Activated CD4-positive, alpha-beta T cell treated with anti-CD3 and anti-CD28 coated beads, Interleukin-2, amount 50 U/mL, for 4 hours (primary cell): ENCODE measurements at places on chromosomes 7 and 10.
A peak's percentile ranks its signal among the peaks of the same experiment; 100 is the strongest.

GRCh38 chr10:89526358-89526757, 9.0 kb downstream of the SLC16A12 start:
- DNase-seq: no peak

- no peak for DNase-seq
Measured at GRCh38 chr7:26440233-26441001, 148.8 kb downstream of the SNX10 start.

GRCh38 chr7:141439776-141440175, 111.4 kb upstream of the AGK start:
- DNase-seq: no peak

DNA sequence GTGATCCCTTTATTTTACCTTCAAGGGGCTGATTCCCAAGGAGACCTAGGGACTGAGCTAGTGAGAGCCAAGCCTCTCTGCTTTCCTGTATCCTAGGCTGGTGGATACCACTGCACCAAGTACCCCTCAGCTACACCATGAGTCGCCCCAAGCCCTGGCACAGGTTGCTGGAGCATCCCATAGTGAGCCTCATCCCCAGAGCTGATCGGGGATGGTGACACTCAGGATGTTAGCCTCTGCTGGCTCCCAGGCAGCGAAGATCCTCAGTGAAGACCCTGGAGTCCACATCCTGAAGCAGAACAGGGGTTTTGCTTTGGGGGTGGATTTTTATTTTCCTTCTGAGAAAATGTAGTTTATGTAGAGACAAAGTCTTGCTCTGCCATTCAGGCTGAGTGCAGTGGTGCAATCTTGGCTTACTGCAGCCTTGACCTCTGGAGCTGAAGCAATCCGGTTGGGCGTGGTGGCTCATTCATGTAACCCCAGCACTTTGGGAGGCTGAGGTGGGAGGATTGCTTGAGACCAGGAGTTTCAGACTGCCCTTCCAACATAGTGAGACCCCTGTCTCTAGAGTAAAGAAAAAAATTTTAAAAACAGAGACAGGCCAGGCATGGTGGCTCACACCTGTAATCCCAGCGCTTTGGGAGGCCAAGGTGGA, 12.5 kb upstream of the ZNF212 start:
- DNase-seq: no peak

- no peak for DNase-seq
Measured at GRCh38 chr10:43849551-43849950, 200.9 kb upstream of the ZNF32 start.

GRCh38 chr10:76902949-76903348, 734.7 kb downstream of the KCNMA1 start:
- no peak for DNase-seq

- DNase-seq: no peak
Measured at GRCh38 chr10:46995234-46995633, 84.0 kb downstream of the PTPN20 start.

DNA sequence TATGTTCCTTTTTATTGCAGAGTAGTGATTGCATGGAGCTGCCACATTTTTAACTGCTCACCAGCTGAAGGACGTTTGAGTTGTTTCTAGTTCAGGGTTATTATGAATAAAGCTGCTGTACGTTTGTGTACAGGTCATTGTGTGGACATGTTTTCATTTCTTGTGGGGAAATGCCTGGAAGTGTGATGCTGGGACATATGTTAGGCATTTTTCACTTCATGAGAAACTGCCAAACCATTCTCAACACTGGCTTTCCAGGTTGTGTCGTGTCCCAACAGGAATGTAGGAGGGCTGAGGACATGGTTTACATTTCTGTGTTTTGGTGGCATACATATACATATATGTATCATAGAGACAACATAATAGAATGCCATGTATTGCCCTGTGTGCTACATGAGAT, 73.0 kb downstream of the NEURL1 start:
- no peak for DNase-seq

DNA sequence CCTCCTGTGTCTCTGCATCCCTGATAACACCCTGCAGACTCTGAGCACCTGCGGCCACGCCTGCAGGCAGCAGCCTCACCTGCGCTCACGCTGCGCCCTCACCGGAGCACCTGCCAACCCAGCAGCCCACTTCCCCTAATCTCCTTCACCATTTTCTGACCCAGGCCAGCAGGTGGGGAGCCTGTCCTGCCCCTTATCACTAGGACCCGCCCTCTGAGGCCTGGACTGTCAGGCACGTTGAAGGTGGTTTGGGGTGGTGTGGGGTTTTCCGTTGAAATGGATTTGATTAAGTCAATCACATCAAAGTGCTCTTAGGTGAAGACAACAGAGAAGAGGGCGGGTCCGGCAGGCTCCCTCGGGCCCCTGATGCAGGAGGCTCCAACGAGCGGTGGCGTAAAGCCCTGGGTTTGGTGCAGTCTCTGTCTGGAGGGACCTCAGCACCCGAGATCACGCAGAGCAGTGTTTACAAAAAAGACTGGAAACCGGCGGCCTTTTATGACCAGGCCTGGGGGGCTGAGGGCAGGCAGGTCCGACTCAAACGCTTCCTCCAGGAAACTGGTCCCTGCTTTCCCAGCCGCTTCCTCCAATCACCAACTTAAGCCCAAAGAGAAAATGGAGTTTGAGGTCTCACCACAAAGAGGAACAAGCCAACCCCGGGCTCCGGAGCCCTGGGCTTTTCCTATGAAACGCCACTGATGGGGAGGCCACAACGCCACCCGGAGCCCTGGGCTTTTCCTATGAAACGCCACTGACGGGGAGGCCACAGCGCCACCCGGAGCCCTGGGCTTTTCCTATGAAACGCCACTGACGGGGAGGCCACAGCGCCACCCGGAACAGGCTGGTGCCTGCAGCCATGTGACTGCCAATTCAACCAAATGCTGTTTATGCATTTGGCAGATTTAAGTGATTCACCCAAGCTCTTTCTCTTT, 45.5 kb downstream of the DPYSL4 start:
- no peak for DNase-seq

- DNase-seq: no peak
Measured at GRCh38 chr10:12783293-12783692, 218.2 kb downstream of the CCDC3 start.

- no peak for DNase-seq
Measured at GRCh38 chr10:62538606-62539005, 164.4 kb downstream of the ZNF365 start.

DNA sequence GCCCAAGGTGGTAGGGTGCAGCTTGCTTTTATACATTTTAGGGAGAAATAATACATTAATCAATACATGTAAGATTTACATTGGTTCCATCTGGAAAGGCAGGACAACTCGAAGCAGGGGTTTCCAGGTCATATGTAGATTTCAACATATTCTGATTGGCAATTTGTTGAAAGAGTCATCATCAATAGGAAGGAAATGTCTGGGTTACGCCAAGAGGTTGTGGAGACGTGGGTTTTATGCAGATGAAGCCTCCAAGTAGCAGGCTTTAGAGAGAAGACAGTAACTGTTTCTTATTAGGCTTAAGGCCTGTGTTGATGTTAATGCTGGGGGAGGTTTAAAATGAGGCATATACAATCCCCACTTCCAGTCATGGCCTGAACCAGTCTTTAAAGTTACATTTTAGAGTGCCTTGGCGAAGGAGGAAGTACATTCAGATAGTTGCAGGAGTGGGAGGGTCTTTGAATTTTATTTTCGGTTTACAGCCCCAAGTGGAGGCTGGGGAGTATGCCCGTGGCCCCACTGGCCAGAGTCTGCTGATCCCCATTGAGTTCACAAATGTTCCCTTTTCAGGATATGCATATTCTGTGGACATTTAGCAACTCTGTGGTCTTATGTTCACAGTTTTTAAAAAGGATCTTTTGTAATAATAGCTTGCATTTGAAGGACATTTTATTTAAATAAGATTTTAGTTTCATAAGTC, 166.0 kb upstream of the GDF10 start:
- no peak for DNase-seq

- DNase-seq: no peak
Measured at GRCh38 chr7:2853147-2853546, 9.0 kb upstream of the GNA12 start.

- DNase-seq: no peak
Measured at GRCh38 chr7:150986556-150986955, 4.3 kb upstream of the NOS3 start.

DNA sequence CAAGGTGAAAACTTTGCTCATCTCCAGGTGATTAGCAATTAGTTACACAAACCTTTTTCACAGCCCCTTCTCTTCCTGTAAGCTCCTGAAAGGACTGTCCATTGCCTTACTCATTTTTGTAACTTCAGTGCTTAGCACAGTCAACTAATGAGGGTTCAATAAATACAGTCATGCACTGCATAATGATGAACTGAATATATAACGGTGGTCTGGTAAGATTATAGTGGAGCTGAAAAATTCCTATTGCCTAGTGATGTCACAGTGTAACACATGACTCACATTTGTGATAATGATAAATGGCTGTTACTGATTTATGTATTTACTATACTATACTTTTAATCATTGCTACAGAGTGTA, 12.9 kb upstream of the FAM133B start:
- no peak for DNase-seq

DNA sequence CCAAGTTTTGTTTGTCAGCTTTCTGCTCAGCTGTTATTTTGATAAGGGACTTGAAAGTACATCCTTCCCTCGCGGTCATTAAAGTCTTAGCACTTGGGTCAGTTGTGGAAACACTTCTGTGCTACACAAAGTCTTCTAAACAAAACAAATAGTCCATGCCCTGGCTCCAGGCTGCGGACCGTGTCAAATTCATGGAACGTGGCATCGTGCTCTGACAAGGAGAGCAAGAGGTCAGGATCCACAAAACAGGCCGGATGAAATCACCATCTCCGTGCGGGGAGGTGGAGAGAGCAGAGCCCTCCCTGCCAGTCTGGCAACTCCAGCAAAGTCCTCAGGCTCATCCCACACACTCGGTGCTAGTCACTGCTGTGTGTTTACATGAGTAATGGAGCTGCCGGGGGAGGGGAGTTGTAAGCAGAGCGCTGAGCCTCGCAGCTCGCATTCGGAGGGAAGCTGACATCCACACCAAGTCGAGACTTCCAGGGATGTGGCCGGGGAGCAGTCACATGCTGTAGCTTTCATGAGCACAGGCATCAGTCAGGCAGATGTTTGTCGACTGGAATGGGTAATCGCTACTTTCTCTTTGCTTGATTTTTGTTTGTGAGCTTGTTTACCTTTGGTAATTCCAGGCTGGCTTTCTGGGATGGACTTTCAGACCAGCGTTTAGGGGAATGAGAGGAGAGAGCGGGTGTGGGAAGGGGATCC, 147.6 kb downstream of the ARID5B start:
- peak; percentile 81 for DNase-seq

- no peak for DNase-seq
Measured at GRCh38 chr7:480531-481218, 39.0 kb downstream of the PDGFA start.

GRCh38 chr7:72266771-72267170, 145.4 kb downstream of the CALN1 start:
- DNase-seq: no peak

DNA sequence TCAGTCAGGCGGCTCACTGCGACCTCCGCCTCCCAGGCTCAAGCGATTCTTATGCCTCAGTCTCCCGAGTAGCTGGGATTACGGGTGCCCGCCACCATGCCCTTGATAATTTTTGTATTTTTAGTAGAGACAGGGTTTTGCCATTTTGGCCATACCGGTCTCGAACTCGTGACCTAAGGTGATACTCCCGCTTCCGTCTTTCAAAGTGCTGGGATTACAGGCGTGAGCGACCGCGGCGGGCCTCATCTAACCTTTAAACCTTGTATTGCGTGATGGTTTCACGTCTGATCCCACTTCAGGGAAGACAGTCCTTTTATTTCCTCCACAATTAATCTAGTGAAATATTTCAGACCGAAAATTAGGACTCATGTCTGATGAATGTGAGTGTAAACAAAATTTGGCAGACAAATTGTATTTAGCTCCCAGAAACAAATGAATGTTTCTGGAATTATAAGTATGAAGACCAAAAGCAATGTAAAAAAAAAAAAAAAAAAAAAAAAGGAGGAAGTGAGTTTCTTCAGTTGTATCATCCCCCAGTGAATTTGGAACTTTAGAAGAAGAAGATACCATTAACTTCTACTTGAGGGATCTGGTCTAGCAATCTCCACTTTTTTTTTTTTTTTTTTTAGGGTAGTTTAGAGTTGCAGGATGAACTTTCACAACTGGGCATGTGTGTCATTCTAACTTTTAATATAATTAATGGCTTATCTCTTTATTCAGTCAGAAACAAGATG, 1.6 kb downstream of the NUP42 start:
- no peak for DNase-seq
